ENCODE measurements at places on chromosomes 1 and 21.
A peak's percentile ranks its signal among the peaks of the same experiment; 100 is the strongest.

DNA sequence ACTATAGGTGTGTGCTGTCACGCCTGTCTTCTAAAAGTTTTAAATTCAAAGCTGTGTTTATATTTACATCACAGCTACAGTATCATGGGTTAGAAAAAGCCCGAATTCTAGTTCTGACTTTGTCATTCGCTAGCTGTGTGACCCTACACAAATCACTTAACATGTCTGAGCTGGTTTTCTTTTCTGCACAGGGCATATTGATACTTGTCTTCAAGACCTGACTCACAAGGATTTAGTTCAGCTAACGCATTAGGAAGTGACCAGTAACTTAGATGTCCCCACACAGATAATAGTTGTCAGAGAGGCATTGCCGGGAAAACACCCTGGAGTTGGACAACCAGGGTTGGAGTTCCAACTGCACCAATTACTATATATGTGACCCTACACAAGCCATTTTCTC lies 25.9 kb downstream of the GIPC2 start:
- DNase-seq, result no peak

GRCh38 chr1:226702957-226703831 lies 35.9 kb downstream of the ITPKB start:
- DNase-seq, result peak; percentile 66

DNA sequence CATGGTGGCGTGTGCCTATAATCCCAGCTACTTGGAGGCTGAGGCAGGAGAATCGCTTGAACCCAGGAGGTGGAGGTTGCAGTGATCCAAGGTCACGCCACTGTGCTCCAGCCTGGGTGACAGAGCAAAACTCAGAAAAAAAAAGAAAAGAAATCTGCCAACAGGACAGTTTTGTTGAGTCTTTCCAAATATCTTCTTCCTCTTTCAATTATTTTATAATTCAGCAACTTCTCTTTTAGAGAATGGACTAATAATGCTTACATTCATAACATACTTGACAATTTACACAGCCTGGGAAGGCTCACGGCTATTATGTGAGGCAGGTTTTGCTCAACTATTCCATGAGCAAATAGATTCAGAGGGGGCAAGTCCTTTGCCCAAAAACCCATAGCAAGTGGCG lies 18.1 kb downstream of the CNR2 start:
- DNase-seq, result no peak

DNA sequence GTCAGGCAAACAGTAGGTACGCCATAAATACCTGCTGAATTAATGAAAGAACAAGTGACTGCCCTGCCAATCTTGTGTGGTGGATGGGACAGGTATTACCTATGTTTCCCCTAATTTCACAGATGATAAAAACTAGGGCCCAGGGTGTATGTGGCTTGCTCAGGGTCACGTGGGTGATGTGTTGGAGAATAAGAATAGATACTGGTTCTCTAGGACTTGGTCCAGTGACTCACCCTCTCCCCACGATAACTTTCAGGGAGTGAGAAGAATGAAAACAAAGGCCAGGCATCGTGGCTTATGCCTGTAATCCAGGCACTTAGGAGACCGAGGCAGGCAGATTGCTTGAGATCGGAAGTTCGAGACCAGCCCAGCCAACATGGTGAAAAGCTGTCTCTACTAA lies 26.7 kb downstream of the SLC26A9 start:
- no peak for DNase-seq

Data from stimulated activated CD4-positive, alpha-beta T cell treated with anti-CD3 and anti-CD28 coated beads, Interleukin-1b, Interleukin-23, amount 100 ng/mL, for 1 hour (primary cell).